ENCODE measurements at places on chromosomes 7 and 10.

DNA sequence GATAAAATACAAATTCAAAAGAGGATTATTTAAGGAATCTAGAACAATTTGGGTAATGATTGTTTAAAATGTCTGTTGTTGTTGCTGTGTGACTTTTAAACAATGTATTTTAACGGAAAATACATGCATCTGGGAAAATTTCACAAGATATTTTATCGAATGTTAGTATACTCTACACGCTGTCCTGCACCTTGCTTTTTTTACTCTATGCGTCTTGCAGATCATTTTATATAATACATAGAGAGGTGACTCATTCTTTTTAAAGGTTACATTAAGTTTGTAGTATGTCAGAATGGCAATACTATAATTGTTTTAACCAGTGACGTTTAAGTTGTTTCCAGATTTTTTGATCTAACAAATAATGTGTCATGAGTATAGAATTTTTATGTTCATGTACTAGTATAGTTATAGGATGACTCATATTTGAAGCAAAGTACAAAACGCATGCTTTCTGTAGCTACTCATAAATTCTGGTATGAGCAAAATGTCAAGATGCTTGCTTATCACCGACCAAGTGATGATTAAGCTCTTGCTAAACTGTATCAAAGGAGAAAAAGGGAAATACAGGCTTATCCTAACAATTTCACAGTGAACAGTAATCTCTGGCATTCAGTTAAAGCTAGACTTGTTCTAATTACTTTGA lies 4.9 kb downstream of the DKK1 start:
- no peak for DNase-seq

DNA sequence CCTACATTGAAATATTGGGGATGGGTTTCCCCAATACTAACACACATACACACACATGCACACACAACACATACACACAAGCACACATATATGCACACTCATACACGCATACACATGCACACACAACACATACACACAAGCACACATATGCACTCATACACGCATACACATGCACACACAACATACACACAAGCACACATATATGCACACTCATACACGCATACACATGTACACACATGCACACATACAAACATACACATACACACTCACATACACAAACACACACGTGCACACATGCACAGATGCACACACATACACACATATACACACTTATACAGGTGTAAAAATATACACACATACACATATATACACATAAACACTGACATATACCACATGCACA lies 127.4 kb upstream of the C7orf33 start:
- DNase-seq, result no peak

DNA sequence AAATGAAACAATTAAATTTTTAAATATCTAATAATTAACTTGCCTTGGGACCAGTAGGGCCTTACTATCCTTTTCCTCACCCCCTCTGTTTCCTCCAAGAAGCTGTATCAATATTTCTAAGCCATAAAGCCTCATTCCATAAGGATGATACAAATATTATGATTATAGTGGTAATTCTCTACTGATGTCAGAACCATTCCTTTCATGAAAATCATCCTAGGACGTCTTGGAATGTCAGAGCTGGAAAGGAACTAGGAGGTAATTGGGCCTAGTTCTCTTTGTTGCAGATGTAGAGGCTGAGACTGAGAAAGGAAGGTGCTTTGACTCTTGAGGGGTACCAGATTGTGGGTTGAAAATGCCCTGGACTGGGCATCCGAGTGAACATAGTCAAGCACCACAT lies 766.7 kb upstream of the GHITM start:
- no peak for DNase-seq

- no peak for DNase-seq
These were observed 274.7 kb downstream of the GFRA1 start for GRCh38 chr10:115998301-115998700.

GRCh38 chr7:102934239-102934638 lies 21.4 kb downstream of the LRRC17 start:
- no peak for DNase-seq

- no peak for DNase-seq
These were observed 55.3 kb downstream of the CH25H start for GRCh38 chr10:89151857-89152256.

DNA sequence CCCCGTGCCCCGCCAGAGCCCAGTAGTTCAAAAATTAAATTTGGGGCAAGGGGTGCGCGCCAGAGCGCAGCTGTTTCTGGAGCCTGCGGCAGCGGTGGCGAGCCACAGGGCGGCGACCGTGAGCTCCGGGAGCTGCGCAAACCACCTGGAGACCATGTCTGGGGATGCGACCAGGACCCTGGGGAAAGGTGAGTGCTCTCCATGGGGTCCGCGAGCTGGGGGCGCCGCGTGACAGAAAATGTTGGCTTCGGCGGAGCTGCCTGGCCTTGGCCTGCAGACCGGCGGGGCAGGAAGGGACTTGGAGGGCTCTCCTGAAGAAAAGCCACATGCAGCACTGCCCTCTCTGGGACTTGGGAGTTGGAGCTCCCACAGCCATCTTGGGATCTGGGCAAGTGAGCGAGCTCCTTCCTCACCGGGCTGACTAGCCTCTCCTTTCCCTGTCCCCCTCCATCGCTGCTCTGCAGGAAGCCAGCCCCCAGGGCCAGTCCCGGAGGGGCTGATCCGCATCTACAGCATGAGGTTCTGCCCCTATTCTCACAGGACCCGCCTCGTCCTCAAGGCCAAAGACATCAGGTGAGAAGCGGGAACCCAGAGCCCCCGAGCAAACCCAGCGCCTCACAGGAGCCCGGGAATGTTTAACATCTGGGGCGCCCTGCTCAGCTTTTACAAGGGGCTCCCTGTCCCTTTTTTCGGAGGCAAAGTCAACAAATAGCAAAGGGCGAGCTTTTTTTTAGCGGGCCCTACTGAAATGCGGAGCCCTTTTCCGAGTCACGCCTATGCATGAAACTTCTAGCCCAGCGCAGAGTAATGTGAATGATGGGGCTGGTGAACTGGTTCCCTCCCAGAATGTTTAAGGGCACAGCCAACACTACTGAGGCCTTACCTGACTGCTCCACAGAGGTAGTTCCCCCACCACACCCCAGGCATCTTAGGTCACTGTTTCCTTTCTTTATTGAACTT lies 6.1 kb downstream of the GSTO2 start:
- DNase-seq, result no peak

DNA sequence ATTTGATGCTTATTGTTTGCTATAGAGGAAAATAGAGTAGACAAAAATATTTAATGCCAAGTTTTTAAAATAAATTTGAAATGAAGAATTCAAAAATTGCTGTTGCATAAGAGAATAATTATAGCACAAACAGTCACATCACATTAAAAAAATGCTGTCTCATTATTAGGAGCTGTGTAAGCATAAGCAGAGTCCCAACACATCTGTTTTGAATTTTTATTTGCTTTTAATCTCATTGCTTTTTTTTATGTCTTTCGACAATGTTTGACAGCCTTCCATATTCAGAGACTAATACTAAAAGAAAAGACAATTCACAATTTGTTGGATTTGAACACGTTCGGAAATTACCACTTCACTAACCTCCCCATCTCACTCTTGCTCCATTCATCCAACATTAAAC lies 143.5 kb downstream of the TFPI2 start:
- DNase-seq, result no peak

DNA sequence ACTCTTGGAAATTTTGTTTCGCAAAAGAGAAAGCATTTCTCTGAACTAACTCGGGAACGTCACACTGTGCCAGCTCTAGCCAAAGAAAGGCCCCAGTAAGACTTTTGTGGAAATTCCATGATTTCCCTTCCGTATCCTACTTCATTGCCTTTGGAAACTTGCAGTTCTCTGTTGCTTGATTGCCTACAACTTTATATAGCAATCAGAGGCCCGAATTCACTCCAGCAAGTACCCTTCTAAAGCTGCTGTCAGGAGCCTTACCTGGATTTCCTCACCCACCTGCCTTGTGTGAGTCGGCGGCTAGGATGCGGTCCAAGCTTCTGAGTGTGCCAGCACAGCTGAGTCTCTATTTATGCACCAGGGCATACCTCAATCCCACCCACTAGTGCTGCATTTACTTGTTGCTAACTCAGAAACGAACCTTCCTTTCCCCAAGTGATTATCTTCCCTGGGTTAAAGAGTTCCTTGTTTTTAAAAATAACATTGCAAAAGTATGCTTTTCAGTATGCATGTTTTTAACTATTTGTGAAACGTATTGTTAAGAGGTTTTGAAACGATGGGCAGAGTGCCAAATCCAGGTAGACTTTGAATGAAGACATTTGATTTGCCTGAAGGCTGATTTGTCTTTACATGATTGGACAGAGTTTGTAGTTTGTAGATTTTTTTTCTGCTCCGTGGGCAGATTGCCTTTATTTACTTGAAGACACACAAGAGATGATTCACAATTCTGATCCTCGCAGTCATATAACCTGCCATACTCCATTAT lies at the start of gene AGR2:
TSS of gene AGR2 (minus strand) at position 326 of the 766 bp plus-strand sequence. CDS start 3,203 bp downstream, outside the sequence.
- no peak for DNase-seq

DNA sequence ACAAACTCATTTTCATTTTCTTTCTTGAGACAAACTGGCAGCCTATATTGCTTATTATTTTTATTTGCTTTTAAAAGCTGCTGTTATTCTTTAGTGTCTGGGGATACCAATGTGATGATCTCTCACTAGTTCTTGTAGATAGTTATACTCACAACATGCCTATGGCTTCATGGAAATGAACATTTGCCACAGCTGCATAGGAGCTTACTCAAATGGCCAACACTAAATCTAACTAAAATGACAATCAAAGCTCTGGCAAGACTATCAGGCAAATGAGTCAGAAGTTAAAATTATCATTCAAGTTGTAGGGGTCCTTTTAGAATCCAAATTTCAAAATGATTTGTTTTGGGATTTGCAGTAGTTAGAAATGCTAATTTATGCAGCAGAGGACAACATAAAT lies 225.9 kb downstream of the ANK3 start:
- no peak for DNase-seq

DNA sequence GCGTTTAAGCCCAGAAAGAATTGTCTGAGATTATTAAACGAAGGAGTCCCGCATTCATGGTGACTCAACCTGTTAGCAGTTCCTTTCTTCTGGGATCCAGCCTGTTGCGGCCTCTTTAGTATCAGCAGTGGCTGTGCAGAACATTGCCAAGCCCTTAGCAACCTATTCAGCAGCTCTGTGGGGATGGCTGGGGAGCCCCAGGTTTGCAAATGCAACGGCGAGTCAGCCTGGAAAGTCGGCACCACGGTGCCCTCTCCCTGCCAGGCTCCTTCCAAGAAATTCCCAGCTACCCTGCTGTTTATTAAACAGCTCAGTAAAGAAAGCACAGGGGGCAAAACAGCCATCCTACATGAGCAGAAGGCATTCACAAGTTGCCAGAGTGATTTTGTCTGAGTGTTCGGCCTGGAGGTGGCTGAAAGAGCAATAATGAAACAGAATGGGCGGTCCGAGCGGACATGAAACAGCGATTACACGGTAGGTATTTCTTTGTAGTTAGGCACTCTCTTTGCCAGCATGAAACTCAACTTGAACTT lies 198.3 kb downstream of the BAMBI start:
- no peak for DNase-seq

- no peak for DNase-seq
These were observed 59.4 kb downstream of the RAB11FIP2 start for GRCh38 chr10:117987244-117987909.

GRCh38 chr7:111089822-111090426 lies 1.0 kb upstream of the LRRN3 start:
- DNase-seq, result no peak

- DNase-seq, result no peak
These were observed 275.0 kb downstream of the PTEN start for GRCh38 chr10:88138319-88138848.

DNA sequence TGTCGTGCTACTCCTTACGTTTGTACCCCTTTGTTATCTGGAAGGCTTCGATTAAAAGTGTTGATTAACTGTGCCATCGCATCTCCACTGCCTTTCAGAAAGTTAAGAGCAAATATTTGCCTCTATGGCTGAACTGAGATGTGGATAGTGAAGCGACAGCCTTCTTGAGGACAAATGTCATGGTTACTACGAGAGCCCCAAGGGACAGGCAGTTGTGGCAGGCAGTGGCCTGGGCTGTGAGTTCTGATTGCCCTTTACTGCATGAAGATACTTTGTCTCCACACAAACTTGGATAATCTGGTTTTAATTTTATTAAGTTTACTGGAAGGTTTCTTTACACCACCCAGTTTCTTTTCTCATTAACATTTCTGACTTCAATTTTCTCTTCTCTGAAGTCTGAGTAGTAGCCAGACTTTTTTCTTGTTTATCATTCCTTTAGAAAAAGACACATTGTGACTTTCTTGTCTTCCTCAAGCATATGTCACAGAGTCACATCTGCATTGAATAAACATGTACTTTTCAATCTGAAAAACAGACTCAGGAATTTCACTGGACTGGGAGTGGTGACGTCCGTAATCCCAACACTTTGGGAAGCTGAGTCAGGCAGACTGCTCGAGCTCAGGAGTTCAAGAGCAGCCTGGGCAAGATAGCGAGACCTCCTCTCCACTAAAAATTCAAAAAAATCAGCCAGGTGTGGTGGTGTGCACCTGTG lies 1.5 kb downstream of the TAS2R41 start:
- no peak for DNase-seq

GRCh38 chr7:45068236-45069023 lies 20.3 kb downstream of the NACAD start:
- no peak for DNase-seq

DNA sequence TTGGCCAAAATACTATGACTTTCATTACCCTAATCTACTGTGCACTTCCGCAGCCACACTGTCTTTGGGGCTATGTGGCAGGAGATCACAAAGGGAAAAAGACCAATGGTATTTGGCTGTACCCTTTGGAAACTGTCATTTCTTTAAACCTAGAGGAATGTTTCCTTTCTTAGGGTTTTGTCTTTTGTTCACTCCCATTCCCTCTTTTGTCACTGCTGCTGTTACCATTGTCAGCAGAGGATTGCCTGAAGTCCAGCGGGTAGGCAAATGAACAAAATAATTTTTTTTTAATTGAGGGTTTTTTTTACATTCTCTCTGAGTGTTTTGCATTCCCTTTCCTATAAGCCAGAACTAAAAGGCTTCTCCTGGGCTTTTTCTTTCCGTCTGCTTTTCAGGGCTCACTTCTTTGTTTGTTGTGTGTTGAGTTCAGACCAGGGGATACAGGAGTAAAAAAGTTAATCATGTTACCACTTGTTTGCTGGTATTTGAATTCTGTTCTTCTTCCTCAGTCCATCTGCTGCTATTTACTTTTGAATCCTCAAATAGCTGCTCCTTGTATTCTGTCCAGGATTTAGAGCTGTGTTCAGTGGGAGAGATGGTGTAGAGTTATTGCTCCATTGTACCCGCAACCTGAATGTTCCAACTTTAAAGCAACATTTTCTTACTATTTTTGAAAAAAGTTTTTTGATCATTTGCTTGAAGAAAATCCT lies 374.6 kb downstream of the SUGCT start:
- DNase-seq, result no peak

DNA sequence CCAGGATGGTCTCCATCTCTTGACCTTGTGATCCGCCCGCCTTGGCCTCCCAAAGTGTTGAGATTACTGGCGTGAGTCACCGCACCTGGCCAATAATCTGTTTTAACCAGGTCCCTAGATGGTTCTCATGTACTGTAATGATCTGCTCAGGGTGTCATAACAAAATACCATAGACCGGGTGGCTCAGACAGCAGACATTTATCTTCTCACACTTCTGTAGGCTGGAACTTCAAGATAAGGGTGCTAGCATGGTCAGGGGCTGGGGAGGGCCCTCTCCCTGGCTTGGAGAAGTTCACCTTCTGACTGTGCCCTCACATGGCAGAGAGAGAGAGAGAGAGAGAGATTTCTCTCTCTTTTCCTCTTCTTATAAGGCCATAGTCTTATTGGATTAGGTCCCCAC lies 279.4 kb upstream of the LYZL1 start:
- DNase-seq, result no peak

GRCh38 chr10:75435291-75435690 lies 3.9 kb downstream of the LRMDA start:
- no peak for DNase-seq
